ENCODE measurements at places on chromosomes 11 and 22. TPM values are rescaled to one million over a fixed set of nuclear protein-coding genes. Genes with fewer than 3 reads are reported as not detected.

Gene FBLN1
- 82.8 TPM for total RNA-seq

Gene UBQLNL
- total RNA-seq: not detected

Gene MFNG
- 11.8 TPM for total RNA-seq

DNA sequence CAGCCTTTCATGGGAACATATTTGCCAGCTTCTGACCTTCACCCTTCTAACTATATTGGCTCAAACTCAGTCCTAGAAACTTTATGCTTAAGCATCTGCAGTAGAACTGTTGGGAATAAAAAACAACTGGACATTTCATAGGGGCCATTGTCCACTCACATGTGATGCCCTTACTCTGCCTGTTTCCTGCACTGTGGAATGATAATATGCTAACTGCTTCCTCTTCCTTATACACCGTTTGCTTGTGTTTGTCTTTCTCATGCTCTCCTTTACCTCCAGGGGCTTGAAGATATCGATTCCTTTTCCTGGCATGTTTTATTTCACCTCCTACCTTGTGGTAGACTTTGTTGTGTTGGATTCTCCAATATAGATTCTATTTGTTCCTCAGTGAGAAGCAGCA, 333.0 kb upstream of the DDI1 start:
- no peak overlapping the region for H3K4me3 ChIP-seq
- no peak for DNase-seq
- no peaks in the 10 kb centered on the region for H3K27me3 ChIP-seq
- H3K27ac ChIP-seq: no peak overlapping the region
- no peaks in the 10 kb centered on the region for H3K36me3 ChIP-seq

DNA sequence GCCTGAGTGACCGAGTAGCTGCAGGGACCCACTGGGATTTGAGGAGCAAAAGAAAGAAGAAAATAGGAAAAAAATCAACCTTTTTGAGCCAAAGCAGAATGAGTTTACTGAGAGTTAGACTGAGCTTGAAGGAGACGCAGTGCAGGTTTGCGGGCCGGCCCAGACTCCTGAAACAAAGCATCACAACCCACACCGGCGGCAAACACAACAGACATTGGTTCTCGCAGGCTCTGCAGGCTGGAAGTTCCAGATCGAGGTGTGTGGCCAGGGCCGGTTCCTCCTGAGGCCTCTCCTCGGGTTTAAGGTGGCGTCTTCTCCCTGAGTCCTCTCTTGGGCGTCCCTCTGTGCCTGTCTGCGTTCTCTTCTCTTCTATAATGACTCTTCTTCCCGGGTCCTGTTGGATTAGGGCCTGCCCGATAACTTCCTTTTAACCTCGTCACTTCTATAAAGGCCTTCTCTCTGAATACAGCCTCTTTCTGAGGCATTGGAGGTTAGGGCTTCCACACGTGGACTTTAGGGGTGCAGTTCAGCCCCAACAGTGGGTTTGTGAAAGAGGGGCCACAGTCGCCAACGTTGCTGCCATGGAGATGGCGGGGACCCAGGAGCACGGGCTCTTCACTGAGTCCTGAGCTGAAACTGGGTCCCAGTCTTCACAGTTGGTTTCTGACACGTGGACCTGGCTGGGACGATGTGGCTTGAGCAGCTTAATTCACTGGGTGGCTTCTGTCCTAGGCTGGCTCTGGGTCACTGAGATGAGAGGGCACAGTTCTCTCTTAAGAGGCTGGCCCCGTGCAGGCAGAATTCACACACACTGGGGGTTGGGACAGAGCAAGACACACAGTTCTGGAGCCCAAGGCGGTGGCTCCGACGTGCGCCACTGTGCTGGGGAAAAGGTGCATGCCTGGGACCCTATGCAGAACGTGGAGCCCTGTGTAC, 1047.7 kb downstream of the BRD1 start:
- H3K36me3 ChIP-seq: no peaks in the 10 kb centered on the region
- H3K27ac ChIP-seq: no peak overlapping the region
- no peak for DNase-seq
- H3K27me3 ChIP-seq: peaks cover 28% of the 10 kb centered on the region
- H3K4me3 ChIP-seq: no peak overlapping the region

Measured in left ventricle myocardium inferior (tissue), 1 donor.